Stimulated activated CD4-positive, alpha-beta T cell treated with anti-CD3 and anti-CD28 coated beads, TNF-alpha, amount 100 ng/mL, for 4 hours (primary cell): ENCODE measurements at places on chromosomes 7 and 10.
A peak's percentile ranks its signal among the peaks of the same experiment; 100 is the strongest.

DNA sequence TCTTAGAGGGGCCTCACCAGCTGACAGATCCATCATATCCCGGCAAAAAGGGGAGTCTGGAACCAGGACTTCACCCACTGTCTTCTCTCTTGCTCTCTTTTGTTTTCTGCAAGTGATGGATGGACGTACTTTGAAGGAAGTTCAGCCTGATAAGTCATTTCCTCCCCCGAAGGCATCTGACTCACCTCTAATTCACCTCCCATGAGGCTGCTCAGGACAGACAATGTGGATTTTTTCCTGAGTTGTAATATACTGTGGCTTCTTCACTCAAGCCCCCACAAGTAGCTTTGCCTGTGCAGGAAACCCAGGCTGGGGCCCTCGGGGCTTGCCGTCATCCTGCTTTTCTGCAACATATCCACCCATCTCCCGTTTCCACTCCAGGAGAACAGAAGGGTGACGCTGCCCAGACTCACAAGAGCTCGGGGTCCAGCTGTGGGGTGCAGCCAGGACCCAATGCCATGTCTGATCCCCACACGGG is 70.4 kb downstream of the ASB13 start:
- no peak for DNase-seq

DNA sequence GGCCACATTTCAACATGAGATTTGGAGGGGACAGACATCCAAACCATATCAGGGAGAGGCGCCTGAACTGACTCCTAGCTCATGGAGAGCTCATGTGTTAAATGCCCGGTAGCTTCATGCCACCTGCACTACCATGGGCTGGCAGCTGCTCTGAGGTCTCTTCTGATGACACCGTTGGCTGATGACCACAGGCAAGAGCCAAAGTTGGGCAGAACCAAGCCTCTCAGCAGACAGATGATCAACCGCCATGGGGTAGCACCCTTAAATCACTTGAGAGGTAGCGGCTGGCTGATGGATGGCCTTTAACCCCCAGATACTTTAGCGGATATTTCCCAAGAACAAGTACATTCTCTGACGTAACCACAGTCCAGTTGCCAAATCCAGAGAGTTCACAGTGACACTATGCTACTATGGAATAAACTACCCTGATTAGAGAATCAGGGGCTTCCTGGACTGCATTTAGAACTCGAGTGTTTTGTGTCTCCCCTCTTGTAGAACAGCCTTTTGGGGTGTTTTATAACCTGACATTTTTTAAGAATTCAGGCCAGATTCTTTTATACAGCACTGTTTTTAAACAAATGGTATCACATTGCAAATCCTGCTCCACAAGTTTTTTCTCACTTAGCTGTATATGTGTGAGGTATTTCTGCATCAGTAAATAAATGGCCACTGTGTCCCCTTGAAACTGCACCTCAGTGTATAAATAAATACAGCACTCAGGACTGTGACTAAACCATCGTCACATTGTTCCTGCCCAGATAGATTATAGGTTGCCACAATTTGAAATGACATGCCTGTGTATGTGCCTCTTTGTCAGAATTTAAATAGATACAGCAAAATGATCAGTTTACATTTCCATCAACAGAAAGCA is 30.8 kb upstream of the DRGX start:
- no peak for DNase-seq

DNA sequence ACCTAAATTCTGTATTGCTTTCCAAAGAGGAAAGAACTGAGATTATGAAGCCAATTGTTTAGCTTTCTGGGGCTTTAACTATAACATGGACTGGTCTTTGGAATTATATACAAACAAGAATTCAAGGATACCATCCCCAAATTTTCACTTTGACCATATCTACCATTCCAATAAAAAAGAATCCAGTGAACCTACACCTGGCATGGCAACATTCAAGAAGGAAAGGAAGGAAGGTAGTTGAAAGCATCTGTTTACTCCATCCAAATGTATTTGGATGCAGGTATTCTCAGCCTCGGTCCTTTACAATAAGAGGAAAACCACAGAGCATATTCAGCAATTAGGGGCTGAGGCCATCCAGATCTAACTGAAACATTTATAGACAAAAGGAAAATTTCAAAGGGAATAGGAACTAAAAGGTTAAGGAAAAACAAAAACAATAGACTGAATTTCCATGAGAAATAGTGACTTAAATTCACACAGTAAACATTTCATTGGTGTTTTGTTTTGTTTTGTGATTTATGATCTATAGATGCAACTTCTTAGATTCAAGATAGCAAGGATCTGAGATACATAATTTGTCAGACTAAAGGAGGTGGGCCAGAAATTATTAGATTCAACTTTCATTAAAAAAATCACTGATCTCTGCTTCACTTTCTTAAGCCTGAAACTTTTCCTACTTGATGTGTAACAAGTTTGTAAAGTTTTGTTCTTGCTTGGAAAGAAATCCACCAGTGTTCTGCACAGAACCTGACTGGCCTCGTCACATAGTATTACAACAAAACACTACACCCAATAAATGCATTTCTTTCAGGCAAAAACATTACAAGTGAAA is 12.7 kb downstream of the SKIDA1 start:
- DNase-seq: no peak

- no peak for DNase-seq
Observed at GRCh38 chr7:19268737-19269136, 123.5 kb upstream of the FERD3L start.

- DNase-seq: no peak
Observed at GRCh38 chr10:35910234-35910633, 268.1 kb upstream of the FZD8 start.

GRCh38 chr7:54339073-54339472 is 203.1 kb upstream of the VSTM2A start:
- DNase-seq: no peak

DNA sequence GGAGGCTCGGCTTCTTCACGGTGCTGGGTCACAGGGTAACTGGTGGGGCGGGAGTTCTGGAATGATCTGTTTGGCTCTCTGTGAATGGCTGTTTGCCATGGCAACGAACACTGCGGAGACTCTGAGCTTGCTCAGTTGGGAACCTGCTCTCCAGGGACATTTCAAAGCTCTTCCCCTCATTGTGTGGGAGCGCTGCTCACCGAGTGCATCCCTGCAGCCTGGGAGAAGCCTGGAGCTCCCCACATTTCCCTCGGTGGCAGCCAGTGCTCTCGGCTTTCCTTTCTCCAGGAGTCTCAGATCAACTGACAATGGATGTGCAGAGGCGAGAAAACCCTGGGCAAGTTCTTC is 57.6 kb upstream of the CACUL1 start:
- no peak for DNase-seq

- DNase-seq: no peak
Observed at GRCh38 chr7:103915680-103916357, 73.6 kb downstream of the RELN start.

- DNase-seq: no peak
Observed at GRCh38 chr7:90777886-90778285, 181.8 kb downstream of the CDK14 start.

DNA sequence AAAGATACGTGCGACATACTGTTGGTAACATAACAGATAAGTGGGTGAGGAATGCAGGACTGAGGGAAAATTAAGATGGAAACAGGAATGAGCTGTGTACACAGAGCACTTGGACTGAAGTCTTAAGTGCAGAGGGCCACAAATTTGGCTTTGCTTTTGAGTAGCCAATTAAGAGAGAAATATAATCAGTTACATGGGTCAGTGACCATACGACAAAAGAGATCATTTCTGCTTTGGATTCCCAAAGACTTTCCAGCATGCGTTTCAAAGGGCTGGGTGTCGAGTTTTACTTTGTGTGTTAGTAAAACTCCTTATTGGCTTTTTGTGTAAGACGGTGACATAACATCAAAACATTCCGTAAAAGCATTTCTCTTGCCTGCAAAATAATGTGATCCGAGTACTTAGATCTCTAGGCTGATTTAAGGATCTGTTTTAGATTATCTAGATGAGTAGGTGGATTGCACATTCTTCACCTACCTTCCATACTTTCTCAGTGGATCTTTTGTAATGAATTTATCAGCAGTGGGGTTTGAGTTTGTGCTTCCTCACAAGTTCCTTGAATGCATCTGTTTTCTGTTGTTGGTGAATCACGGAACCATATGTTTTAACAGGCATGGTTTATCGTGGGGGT is 7.5 kb downstream of the RABGEF1 start:
- DNase-seq: no peak

DNA sequence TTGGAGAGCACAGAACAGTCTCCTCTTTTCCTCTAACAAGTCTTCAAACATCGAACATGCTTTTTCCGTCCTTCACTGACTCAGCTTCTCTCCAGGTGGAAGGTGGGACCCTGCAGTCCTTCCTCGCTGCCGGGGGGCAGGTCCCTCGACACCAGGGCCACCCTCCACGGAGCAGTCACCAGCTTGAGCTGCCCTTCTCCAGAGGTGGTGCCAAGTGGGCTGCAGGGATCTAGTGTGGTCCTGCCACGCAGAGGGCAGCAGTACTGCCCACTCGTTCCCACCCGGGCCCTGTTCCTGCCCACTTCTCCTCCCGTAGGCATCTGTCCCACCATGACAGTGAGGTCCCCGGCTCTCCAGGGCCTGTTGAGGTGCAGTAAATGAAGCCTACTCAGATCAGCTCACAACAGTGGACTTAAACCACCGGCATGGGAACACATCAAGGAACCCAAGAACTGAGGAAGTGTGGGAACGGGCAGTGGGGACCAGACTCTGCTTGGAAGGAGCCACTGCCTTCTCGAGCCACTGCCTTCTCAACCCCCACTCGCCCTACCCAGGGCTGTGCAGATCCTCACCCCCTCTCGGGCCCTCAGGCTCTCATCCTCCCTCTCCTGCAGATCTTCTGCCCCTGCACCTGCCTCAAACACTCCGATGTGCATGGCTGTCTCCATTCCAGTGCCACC is 153.9 kb downstream of the OAT start:
- no peak for DNase-seq

GRCh38 chr7:22121702-22122474 is 176.2 kb upstream of the CDCA7L start:
- no peak for DNase-seq

GRCh38 chr10:60536529-60537114 is 146.9 kb upstream of the ANK3 start:
- no peak for DNase-seq

DNA sequence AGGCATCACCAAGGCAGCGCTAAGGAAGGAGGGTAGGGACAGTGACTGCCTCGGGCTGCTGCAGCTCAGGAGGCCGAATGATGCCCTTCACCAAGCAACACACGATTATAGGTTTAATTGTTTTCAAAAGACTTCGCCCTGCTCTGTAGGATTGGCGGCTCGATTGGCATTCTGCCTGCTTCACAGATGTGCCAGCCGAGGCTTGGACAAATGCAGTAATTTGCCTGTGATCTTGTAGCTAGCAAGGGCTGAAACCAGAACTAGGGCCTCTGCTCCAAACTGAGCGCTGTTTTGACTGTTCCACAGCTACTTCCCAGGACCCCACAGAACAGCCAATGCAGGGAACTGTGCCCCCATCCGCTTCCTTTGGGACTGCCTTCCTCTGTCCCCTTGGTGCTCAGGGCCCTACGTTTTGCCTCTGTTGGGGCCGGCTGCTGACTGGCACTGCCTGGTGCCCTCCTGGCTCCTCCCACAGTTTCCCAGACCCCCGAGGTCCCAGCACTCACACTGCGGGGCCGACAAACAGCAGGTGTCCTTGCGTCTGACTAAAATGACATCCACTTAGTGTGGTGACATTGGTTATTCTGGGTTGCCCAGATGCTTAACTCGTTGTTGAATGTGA is 62.6 kb upstream of the EN2 start:
- DNase-seq: no peak

- DNase-seq: no peak
Observed at GRCh38 chr10:44967616-44968015, 8.0 kb downstream of the RASSF4 start.

DNA sequence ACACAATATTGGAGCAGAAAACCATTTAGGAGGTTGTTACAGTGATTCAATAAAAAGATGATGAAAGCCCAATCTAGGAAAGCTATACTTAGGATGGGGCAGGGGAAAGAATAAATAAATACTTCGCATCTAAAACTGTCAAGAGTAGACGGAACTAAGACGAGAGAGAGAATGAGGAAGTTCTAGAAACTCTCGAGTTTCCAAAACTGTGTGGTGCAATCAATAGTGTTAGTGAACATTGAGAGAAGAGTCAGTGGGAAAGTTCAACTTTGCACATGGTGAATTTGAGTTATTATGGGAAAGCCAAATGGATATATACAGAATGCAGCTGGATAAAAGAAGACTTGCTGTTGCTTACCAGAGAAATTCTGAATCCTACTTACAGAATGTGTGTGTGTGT is 133.8 kb upstream of the MEOX2 start:
- DNase-seq: no peak

- no peak for DNase-seq
Observed at GRCh38 chr10:17046989-17047388, 82.6 kb downstream of the CUBN start.

- no peak for DNase-seq
Observed at GRCh38 chr10:63494951-63495350, 26.2 kb upstream of the REEP3 start.

- DNase-seq: peak; percentile 42
Observed at GRCh38 chr10:132396494-132397035, 435 bp upstream of the PWWP2B start.

DNA sequence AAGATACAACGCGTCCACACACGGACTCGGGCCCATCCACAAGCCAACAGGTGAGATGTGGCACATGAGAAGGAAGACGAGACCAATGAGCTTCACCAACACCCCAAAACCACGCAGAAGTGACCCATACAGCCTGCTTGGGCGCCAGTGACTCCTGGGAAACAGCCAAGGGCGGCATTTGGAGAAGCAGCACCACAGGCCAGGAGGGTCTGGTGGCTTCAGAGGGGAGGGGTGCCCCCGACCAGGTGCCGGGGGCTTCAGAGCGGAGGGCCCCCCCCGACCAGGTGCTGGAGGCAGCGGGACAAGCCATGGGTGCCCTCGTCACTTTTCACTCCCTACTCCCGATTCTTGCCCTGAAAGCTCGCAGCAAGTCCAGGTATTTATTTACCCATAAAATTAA is 140.1 kb downstream of the DIP2C start:
- DNase-seq: no peak

GRCh38 chr7:52017802-52018679 is 701.4 kb upstream of the COBL start:
- DNase-seq: no peak

GRCh38 chr10:121231079-121231478 is 367.2 kb downstream of the FGFR2 start:
- DNase-seq: no peak

- no peak for DNase-seq
Observed at GRCh38 chr10:90885176-90885575, 13.4 kb downstream of the RPP30 start.

DNA sequence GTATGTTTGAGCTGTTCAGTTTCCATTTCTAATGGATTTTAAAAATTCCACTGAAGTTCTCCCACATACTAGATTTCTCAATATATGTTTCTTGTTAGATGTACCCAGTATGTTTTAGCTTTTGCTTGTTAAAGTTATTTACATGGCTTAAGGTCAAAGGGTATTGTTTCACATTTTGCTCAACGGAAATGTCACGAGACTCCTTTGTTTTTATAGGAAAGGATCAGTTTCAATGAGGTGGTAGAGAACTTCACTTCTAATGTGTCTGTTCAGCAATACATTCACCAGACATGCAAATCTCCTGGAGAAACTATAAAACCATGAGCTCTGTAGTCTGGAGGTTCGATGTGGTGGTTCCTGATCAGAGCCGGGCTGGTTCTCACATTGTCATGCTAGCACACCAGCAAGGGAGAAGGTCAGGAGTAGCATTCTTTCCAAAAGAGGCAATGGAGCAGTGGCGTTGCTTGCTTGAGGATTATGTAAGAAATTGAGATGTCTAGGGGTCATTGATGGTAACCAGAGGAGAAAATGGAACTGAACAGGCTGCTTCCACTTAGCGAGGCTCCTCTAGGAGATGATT is 114.0 kb downstream of the RAB18 start:
- no peak for DNase-seq
